Progenitor cell of endocrine pancreas (in vitro differentiated cells): ENCODE measurements at places on chromosomes 4 and X.

- H3K36me3 ChIP-seq = peaks cover 29% of the 10 kb centered on the region
- peaks cover 21% of the 10 kb centered on the region for H3K4me1 ChIP-seq
- no peak overlapping the region for H3K27ac ChIP-seq
- no peaks in the 10 kb centered on the region for H3K27me3 ChIP-seq
- H3K4me3 ChIP-seq = no peak overlapping the region
Observed at GRCh38 chr4:17491196-17491595, 20.7 kb downstream of the QDPR start.

DNA sequence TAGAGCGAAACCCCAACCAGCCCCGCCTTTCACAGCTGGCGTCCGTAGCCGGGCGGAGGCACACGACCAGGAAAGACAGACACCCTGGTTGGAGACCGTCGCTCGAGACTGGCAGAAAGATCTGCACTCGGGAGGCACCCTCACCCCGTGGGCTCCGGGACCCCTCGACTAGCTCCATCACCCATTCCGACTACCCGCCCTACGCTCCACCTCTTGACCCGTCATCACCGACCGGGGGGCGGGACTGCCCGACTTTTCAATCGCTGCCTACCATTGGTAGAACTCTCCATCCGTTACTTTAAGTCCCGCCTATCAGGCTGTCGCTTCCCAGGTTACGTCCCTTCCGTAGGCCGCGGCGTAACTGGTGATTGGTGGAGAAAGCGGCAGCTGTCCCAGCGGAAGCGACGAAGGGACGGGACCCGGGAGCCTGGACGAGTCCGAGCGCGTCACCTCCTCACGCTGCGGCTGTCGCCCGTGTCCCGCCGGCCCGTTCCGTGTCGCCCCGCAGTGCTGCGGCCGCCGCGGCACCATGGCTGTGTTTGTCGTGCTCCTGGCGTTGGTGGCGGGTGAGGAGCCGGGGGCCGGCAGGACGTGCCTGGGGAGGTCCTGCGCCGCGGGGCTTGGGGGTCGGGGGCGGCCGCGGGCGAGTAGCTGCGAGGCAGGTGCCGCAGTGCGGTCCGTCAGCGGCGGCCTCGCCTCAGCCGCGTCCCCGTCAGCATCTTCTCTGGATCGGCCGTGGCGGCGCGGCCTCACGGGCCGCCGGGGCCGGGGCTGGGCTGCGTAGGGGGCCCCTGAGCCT lies at the start of gene ATP6AP2:
Gene ATP6AP2, plus strand, starts transcription at position 434 of the 799 bp plus-strand sequence. Its CDS starts 96 bp downstream, at position 530.
- no peaks in the 10 kb centered on the region for H3K36me3 ChIP-seq
- no peaks in the 10 kb centered on the region for H3K27me3 ChIP-seq
- H3K4me3 ChIP-seq = peak within 1 kb of the TSS; percentile 87

GRCh38 chr4:110107866-110108265 lies 90.5 kb downstream of the ELOVL6 start:
- no peak overlapping the region for H3K4me3 ChIP-seq
- no peak overlapping the region for H3K27ac ChIP-seq
- peaks cover 5% of the 10 kb centered on the region for H3K4me1 ChIP-seq
- H3K27me3 ChIP-seq = no peaks in the 10 kb centered on the region

- no peaks in the 10 kb centered on the region for H3K36me3 ChIP-seq
- no peak for DNase-seq
- H3K4me1 ChIP-seq = no peaks in the 10 kb centered on the region
- H3K4me3 ChIP-seq = no peak overlapping the region
Observed at GRCh38 chrX:136765821-136766356, 14.8 kb downstream of the ARHGEF6 start.

DNA sequence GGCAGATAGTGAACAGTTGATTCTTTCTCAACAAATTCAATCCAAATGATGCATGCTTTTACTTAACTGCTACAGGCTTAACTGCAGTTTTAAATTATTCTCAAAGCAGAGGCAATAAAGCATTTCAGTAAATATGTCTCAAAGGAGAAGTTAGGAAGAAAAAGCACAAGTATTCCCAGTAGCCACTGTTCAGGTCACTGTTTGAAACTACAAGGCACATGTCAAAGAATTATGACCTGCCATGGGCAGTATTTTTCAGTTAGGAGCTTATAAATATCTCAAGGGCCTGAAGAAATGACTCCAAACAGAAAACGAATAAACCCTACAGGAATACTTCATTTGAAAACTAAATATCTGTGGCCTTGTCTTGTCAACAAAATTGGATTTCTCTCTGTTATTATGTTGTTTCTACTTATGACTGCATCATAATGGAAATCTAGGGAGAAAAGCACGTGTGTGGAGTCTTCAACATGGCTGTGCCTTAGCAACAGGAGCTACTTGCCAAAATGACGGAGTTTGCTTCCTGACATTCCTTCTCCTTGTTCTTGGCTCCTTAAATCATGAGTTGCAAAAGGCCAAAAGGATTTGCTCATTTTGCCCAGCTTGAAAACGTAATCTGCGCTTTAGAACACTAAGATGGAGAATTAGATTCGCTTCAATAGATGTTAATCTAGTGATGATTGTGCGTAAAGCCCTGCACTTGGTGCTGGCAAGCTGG lies 67.6 kb upstream of the GPR101 start:
- H3K4me1 ChIP-seq = no peaks in the 10 kb centered on the region
- no peaks in the 10 kb centered on the region for H3K36me3 ChIP-seq
- no peak overlapping the region for H3K4me3 ChIP-seq
- DNase-seq = no peak

- H3K27me3 ChIP-seq = no peaks in the 10 kb centered on the region
- H3K4me1 ChIP-seq = no peaks in the 10 kb centered on the region
- H3K27ac ChIP-seq = no peak overlapping the region
- H3K36me3 ChIP-seq = peaks cover 7% of the 10 kb centered on the region
- no peak for DNase-seq
- H3K4me3 ChIP-seq = no peak overlapping the region
Observed at GRCh38 chr4:86108137-86108536, 251.7 kb downstream of the MAPK10 start.

- peaks cover 7% of the 10 kb centered on the region for H3K36me3 ChIP-seq
- peaks cover 11% of the 10 kb centered on the region for H3K4me1 ChIP-seq
- no peaks in the 10 kb centered on the region for H3K27me3 ChIP-seq
Observed at GRCh38 chrX:23887451-23887850, 20.3 kb downstream of the APOO start.

GRCh38 chr4:151489462-151490203 lies 80.7 kb downstream of the FHIP1A start:
- no peak for DNase-seq
- H3K27ac ChIP-seq = no peak overlapping the region
- peaks cover 3% of the 10 kb centered on the region for H3K4me1 ChIP-seq
- H3K36me3 ChIP-seq = peaks cover 33% of the 10 kb centered on the region

- no peak for DNase-seq
- H3K27me3 ChIP-seq = no peaks in the 10 kb centered on the region
- no peaks in the 10 kb centered on the region for H3K4me1 ChIP-seq
- no peak overlapping the region for H3K27ac ChIP-seq
Observed at GRCh38 chr4:46370531-46370930, 19.4 kb downstream of the GABRA2 start.

- H3K36me3 ChIP-seq = no peaks in the 10 kb centered on the region
- H3K4me3 ChIP-seq = peak overlapping the region; percentile 25
- H3K4me1 ChIP-seq = peaks cover 54% of the 10 kb centered on the region
- H3K27ac ChIP-seq = peak overlapping the region; percentile 93
Observed at GRCh38 chr4:138911909-138912703, 103.5 kb upstream of the NOCT start.

DNA sequence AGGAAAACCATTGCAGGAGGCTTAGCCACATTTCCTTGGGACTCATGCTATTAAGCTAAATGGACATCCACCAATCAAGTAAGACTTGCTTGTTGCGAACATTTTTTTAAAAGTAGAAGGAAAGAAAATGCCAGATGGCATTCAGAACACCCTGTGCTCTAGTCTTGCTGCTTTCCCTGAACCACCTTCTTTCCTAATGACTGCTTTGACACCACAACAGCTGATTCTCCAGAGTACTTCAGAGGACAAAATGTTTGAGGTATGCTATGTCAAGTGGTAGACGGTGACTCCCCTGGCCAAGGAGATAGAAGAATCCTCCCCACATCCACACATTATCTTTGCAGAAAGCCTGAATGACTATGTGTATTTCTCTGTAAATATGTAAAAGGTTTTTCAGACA lies 65.4 kb downstream of the ANK2 start:
- no peaks in the 10 kb centered on the region for H3K27me3 ChIP-seq
- H3K4me1 ChIP-seq = peaks cover 13% of the 10 kb centered on the region
- H3K27ac ChIP-seq = no peak overlapping the region
- no peak for DNase-seq

GRCh38 chr4:3445111-3445820 lies 3.5 kb downstream of the HGFAC start:
- no peak overlapping the region for H3K4me3 ChIP-seq
- no peaks in the 10 kb centered on the region for H3K36me3 ChIP-seq
- DNase-seq = no peak
- no peak overlapping the region for H3K27ac ChIP-seq

- H3K27ac ChIP-seq = no peak overlapping the region
- H3K4me1 ChIP-seq = no peaks in the 10 kb centered on the region
- no peaks in the 10 kb centered on the region for H3K27me3 ChIP-seq
- no peak overlapping the region for H3K4me3 ChIP-seq
- no peak for DNase-seq
- no peaks in the 10 kb centered on the region for H3K36me3 ChIP-seq
Observed at GRCh38 chr4:64305565-64306254, 103.5 kb downstream of the TECRL start.

GRCh38 chrX:14753441-14753840 lies 119.4 kb downstream of the FANCB start:
- H3K27ac ChIP-seq = no peak overlapping the region
- no peak for DNase-seq
- H3K4me1 ChIP-seq = no peaks in the 10 kb centered on the region
- H3K27me3 ChIP-seq = no peaks in the 10 kb centered on the region
- H3K4me3 ChIP-seq = no peak overlapping the region

- H3K36me3 ChIP-seq = no peaks in the 10 kb centered on the region
- H3K4me3 ChIP-seq = no peak overlapping the region
- H3K27ac ChIP-seq = no peak overlapping the region
- DNase-seq = no peak
Observed at GRCh38 chrX:130117166-130117565, 6.9 kb upstream of the ELF4 start.

- H3K27ac ChIP-seq = peak overlapping the region; percentile 4
- H3K36me3 ChIP-seq = no peaks in the 10 kb centered on the region
- no peak overlapping the region for H3K4me3 ChIP-seq
- peaks cover 3% of the 10 kb centered on the region for H3K27me3 ChIP-seq
- peaks cover 5% of the 10 kb centered on the region for H3K4me1 ChIP-seq
- DNase-seq = no peak
Observed at GRCh38 chrX:133185938-133186337, 32.2 kb downstream of the TFDP3 start.

- no peaks in the 10 kb centered on the region for H3K36me3 ChIP-seq
- no peak overlapping the region for H3K4me3 ChIP-seq
- H3K27ac ChIP-seq = no peak overlapping the region
Observed at GRCh38 chr4:52059372-52059771, 8.3 kb downstream of the SPATA18 start.

- no peak overlapping the region for H3K27ac ChIP-seq
- H3K4me1 ChIP-seq = peaks cover 3% of the 10 kb centered on the region
- H3K36me3 ChIP-seq = no peaks in the 10 kb centered on the region
- no peak for DNase-seq
- H3K4me3 ChIP-seq = no peak overlapping the region
Observed at GRCh38 chr4:12071316-12071715, 642.6 kb upstream of the HS3ST1 start.

DNA sequence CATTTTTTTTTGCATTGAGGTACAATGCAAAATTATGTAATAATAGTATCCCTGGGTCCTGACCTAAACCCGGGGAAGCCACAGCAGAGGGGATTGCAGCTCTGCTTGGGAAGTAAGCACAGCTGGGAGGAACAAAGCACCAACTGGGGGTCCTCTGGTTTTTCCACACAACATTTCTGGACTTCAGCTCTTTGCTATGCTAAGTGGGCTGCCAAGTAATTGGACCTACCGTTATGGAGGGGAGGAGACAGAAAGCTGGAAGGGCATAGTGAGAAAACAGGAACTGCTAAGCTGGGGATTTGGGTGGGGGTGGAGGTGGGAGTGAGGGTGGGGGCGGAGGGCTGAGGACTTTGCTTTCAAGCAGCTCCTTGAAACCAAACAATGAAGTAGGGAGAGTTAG lies 183.3 kb downstream of the ZIC3 start:
- H3K27me3 ChIP-seq = peaks cover 5% of the 10 kb centered on the region
- H3K36me3 ChIP-seq = no peaks in the 10 kb centered on the region
- no peak overlapping the region for H3K27ac ChIP-seq
- H3K4me3 ChIP-seq = no peak overlapping the region
- H3K4me1 ChIP-seq = peaks cover 6% of the 10 kb centered on the region

GRCh38 chr4:45317276-45317675 lies 590.9 kb upstream of the GNPDA2 start:
- no peaks in the 10 kb centered on the region for H3K4me1 ChIP-seq
- H3K27me3 ChIP-seq = no peaks in the 10 kb centered on the region
- no peak for DNase-seq
- no peak overlapping the region for H3K27ac ChIP-seq
- no peaks in the 10 kb centered on the region for H3K36me3 ChIP-seq
- H3K4me3 ChIP-seq = no peak overlapping the region

DNA sequence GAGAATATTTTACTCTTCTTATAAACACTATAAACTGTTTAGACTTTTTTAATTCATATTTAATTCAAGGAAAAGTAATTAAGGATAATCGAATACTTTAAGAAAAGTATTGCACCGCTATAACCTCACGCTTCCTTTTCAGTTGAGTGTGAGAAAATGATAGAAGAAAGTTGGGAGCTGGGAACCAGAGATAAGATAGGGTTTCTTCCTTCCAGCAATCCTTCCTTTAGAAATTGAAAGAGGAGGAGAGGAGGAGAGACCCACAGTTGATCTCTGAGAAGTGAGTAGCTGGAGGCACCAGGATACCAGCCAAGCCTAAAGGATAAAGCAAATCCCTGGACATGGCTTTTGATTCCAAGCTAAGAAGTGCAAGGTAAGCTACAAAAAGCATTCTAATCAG lies 242.3 kb upstream of the NOCT start:
- H3K4me1 ChIP-seq = no peaks in the 10 kb centered on the region
- H3K27me3 ChIP-seq = no peaks in the 10 kb centered on the region
- H3K4me3 ChIP-seq = no peak overlapping the region
- no peak for DNase-seq
- H3K27ac ChIP-seq = no peak overlapping the region

DNA sequence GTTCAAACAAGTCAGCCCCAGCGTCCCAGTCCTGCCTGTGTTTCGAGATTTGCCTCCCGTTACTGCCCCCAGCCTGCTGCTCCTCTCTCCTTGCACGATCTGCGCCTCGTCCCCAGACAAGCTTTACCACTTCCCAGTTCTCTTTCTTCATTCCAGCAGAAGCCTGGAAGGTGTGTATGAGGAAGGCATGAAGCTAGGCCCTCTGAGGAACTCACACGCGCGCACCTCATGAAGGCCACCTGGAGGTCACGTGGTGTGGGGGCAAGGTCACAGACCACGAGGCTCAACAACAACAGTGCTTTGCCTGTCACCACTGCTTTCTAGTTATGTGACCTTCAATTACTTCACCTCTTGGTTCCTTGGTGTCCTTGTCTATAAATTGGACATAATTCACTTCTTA lies 181.0 kb downstream of the PALLD start:
- no peak for DNase-seq
- peaks cover 1% of the 10 kb centered on the region for H3K36me3 ChIP-seq
- no peak overlapping the region for H3K4me3 ChIP-seq
- H3K27ac ChIP-seq = no peak overlapping the region
- H3K27me3 ChIP-seq = no peaks in the 10 kb centered on the region
- H3K4me1 ChIP-seq = peaks cover 8% of the 10 kb centered on the region
